Stimulated activated CD8-positive, alpha-beta memory T cell treated with anti-CD3 and anti-CD28 coated beads, Interleukin-7, amount 100 ng/mL, for 1 hour (primary cell): ENCODE measurements at places on chromosomes 5 and 9.

- DNase-seq = no peak
Measured at GRCh38 chr5:104171958-104172690, 609.5 kb upstream of the NUDT12 start.

- no peak for DNase-seq
Measured at GRCh38 chr9:124345063-124345462, 70.2 kb downstream of the PSMB7 start.

DNA sequence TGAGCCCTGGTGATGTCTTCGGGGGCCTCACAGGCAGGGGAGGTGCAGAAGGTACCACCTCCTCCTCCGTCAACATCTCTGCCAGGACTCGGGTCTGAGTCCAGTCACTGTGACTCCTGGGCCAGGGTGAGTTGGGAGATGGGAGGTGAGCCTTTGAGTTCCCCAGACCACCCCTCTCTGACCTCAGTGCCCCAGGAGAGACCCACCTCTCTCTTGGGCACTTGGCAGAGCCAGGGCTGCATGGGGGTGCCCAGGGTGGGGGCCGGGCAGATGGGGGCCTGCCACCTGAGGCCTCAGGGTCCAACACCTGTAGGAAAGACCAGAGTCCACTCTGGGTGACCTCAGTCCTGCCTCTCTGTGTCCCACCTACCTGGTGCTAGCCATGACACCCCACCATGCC lies 6.8 kb downstream of the KIF12 start:
- no peak for DNase-seq

DNA sequence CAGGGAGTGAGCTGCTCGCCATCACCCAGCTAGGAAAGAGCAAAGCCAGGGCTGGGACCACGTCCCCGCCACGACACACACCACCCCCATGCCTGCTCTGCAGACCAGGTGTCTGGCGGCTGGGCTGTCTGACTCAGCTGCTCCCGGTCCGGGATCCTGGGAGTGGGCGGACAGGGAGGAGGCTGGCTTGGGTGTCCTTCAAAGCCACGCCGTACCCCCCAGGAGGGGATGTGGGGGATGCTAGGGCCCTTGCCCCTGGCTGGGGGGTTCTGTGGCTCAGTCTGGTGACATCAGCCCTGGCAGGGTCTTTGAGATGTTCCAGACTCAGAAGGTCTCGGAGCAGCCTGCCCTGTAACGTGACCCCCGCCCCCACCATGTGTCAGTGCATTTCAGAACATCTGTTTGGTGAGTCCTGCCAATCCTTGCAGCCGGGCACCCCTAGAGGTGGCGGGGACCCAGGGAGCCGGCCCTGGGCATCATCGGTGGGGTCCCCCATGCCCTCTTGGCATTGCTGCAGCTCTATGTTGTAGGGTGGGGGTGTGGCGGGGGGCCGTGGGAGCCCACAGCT lies 62.3 kb downstream of the HMCN2 start:
- DNase-seq = no peak

- DNase-seq = no peak
Measured at GRCh38 chr5:91296674-91297143, 86.4 kb downstream of the ARRDC3 start.

DNA sequence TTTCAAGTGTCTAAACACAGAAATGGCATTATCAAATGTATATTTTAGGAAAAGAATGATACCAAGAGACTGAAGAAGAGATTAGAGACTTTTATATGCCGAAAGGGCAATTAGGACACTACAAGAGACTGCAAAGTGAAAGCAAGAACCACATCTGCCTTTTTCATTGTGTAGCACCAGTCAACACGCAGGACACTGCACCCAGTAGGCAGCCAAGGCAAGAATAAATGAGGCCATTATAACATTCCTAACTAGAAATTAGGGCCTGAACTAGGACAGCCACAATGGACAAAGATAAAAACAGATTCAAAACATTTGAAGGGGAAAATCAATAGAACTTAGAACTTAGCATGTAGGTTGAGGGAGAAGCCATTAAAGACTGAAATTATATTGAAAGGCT lies 10.8 kb downstream of the CETN3 start:
- DNase-seq = no peak

DNA sequence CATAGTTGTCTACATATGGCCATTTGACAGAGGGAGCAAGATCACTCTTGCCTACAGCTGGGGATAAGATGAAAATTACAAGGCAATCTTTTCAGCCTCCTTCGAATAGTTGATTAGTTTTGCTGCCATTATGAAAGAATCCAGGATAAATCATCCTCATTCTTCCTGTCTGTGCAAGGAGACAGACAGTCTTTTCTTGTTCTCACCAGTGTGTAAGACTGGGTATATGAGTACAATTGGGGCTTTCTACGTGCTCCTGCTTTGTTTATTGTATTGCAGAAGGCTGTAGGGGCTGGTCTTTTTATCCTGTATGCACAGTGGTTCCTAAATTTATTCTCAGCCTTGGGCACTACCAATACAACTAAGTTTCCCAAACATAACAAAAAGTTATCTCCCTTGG lies 76.8 kb downstream of the SPEF2 start:
- no peak for DNase-seq

DNA sequence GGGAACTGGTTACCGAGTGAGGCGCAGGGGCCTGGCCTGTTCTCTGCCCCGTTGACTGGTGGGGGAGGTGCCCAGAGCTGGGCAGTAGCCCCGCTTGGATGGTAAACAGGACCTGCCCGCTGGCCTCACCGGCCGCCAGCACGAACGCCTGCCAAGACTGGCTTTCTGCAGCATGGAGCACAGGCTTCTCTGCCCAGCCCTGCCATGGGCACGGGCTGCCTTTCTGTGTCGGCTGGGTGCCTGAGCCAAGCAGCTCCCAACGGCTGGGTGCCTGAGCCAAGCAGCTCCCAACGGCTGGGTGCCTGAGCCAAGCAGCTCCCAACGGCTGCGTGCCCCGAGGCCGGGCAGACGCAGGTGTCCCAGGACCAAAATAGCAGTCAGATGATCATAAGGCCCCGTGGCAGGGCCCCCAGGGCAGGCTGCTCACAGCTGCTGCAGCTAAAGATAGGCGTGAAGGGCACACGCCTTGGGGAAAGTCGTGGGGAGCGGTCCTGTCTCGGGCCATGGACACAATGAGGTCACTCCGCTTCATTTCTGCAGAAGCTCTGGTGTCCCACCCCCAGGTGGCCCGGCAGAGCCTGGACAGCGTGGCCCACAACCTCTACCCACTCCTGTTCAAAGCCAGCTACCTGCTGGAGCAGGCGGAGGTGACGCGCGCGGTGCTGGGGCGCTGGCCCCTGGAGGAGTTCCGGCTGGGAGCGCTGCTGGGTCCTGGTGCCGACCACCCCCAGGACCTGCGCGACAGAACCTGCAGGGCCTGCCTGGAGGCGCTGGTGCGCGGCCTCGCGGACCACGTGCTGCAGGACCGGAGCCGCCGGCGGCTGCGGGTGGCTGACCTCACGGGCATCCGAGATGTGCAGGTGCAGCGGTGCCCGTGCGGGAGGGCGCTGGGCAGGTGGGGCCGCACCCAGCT lies at the start of gene LRRC14B:
Gene LRRC14B (plus strand): TSS at position 460 of the 913 bp plus-strand sequence. CDS start 44 bp downstream, at position 504.
- DNase-seq = no peak

GRCh38 chr5:96076451-96076850 lies 114.8 kb upstream of the ELL2 start:
- DNase-seq = no peak

DNA sequence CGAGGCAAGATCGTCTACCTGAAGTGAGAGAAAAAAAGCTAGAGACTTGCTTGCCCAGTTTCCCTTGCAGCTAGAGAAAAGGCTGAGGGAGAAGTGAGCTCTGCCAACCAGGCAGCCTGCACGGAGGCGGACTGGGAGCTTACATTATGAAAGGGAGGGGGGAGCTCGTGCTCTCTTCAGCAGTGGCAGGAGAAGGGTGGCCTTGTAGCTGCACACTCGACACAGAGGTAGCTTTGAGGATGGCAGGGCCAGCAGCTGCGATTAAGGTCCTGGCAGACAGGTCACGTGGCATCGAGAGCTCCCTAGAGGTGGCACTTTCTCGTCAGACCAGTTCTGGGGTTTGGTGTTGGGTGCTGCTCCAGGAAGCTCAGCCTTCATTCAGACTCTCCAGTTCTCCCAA lies 26.7 kb downstream of the APBA1 start:
- no peak for DNase-seq

DNA sequence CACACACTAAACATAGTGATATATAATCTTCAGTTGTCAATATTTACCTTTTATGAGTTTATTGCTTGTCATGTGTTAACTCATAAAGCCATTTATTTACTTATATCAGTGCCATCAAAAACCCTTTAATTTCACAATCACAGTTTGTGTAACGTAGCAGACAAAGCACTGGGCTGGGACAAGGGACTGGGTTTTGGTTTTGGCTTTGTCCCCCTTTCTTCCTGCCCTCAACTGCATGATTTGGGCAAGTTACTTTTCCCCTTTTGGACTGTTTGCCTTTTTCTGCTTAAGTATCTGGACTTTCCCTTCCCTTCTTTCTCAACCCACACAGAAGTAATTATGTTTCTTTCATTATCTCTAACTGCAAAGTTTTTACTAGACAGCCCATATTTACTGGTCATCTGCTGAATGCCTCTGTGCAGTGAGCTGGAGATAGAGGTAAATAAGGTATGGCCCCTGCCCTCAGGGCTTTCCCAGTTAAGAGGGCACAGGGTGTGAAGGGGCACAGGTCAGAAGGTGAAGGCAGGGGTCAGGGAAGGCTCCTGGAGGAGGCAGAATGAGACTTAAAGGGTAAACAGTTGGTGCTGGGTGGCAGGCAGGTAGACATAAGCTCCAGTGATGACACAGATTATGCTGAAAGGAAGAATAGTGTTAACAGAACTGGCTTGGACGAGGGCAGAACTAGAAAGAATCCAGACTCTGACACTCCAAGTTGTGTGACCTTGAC lies 14.8 kb upstream of the NR3C1 start:
- DNase-seq = no peak

DNA sequence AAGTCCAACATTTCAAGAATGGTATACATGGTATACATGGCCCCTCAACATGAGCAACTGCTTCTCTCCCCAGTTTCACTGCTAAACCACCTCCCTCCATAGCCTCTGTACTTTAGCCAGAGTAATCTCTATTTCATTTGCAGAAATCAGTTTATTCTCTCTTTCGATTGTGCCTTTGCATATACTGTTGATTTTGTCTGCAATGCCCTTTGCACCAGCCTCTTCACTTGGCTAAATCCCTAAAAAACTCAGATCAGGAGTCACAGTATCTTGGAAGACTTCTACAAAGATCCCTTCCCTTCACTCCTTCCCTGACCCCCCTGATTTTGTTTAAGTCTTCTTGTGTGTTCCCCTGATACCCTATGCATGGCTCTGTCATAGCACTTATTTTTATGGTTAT lies 4.9 kb upstream of the CCNG1 start:
- DNase-seq = no peak

DNA sequence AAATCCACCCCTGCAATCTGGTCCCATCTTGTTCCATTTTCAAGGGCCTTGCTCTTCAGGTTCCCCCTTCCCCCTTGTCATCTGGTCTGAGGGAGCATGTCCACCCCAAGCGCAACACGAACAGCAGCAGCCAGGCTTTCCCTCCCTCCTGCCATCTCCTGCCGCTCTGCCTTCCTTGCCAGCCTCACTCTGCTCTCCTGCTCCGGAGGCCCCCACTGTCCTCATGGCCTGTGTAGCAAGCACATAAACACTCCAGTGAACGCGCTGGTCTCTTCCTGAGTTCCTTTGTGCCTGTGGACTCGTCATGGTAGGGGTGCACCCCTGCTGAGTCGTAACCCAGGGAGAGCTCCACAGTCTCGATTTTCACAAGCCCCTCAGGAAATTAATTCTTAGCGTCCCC lies 29.9 kb downstream of the TENT4A start:
- no peak for DNase-seq

GRCh38 chr5:106680330-106680729 lies 990.4 kb downstream of the EFNA5 start:
- no peak for DNase-seq

DNA sequence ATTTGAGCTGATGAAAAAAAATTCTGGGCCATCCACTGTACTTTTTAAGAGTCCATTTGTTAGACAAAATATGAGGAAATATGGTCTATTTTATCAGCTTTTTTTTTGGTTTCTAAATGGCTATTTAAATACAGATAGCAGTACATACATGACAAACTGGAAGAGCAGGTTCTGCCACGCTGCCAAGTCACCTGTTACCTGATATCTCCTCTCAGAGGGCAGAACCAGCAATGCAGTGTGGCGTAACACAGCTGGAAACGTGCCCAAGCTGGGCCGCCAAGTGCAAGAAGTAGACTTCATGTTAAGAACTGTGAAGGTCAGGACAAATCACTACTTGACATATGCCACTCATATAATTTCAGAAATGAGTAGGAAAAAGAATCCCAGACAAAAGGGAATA lies 8.1 kb downstream of the MCIDAS start:
- DNase-seq = no peak

GRCh38 chr9:127212453-127212852 lies 52.1 kb upstream of the GARNL3 start:
- no peak for DNase-seq

- DNase-seq = no peak
Measured at GRCh38 chr5:179862891-179863290, 4.3 kb upstream of the MRNIP start.

DNA sequence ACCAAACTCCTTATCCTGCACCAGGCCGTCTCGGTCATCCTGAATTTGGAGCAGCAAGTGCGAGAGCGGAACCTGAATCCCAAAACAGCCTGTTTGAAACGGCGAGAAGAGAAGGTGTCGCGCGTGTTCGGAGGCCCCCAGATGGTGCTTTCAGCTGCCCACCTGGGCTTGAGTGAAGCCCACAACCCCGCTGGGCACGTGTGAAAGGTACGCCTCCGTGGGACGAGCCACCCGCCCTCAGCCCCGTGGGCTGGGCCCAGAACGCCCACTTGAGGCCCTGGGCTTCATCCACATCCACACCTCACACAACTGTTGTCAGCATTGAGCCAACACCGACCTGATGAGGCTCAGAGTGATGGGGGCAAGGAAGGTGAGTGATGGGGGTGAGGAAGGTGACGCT lies 72.8 kb downstream of the INSL6 start:
- no peak for DNase-seq

GRCh38 chr9:79129865-79130480 lies 441.8 kb upstream of the TLE4 start:
- DNase-seq = no peak

DNA sequence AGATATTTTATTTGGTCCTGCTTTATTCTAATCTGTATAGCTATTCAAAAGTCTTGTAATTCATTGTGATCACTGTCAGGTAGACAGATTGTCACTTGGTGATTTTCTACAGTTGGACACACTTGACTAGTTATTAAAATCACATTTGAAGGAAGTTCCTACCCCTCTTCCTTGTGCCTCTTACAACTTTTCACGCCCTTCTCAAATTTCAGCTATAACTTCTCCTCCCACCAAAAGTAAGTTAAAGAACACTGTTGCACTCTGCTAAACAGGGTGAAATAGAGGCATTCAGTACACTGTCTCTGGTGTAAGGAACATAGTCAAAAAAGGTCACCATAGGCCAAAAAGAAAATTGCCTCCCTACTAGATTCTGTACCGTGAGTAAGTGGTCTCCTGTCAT lies 142.1 kb upstream of the POU5F2 start:
- no peak for DNase-seq

GRCh38 chr5:150645070-150645700 lies 4.7 kb downstream of the SYNPO start:
- DNase-seq = no peak

- DNase-seq = no peak
Measured at GRCh38 chr5:148730270-148730669, 75.9 kb upstream of the HTR4 start.
